Inflammatory macrophage (primary cell): ENCODE measurements at places on chromosomes 1 and 21.
A peak's percentile ranks its signal among the peaks of the same experiment; 100 is the strongest.

- DNase-seq = no peak
Observed at GRCh38 chr1:47814612-47815395, 182.4 kb downstream of the TRABD2B start.

DNA sequence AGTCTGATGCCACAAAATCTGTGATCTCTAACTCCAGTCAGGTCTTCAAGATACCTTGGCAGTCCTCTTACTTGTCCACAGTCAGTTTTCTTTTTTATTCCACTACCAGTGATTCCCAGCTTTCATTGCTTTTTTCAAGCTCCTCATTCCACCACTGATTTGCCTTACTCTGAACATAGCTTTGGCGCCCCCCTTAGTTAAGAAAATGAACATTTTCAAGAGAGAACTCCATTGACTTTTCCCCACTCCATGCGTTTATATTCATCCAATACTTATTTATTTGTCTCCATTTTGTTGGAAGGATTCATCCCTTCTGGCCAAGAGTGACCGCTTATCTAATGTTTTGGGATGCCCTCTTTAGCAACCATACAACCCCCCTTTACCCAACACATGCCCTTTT is 33.9 kb upstream of the IPO9 start:
- peak; percentile 26 for DNase-seq

GRCh38 chr1:2953688-2954285 is 67.5 kb upstream of the ACTRT2 start:
- peak; percentile 29 for DNase-seq

DNA sequence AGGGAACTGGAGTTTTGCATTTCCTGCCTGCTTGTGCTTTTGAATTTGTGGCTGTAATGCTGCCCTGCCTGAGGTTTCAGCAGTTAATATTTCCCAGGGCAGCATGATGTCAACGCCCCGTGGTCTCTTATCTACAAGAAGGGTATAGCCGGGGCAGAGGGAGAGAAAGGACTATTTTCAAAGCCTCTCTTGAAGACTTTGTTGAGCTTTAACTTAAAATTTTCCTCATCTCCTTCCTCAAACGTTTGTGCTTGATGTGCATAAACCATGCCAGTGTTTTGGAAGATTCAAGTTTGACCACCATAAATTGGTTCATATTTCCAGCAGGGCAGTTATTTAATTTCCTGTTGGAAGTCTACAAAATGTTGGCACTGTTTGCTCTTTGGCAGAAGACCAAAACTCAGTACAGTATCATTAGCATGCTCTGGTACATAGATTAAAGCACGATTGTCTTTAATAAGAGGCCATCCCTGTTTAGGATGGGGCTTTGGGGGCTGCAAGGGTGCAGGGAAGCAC is 43.4 kb downstream of the ROR1 start:
- DNase-seq = no peak

DNA sequence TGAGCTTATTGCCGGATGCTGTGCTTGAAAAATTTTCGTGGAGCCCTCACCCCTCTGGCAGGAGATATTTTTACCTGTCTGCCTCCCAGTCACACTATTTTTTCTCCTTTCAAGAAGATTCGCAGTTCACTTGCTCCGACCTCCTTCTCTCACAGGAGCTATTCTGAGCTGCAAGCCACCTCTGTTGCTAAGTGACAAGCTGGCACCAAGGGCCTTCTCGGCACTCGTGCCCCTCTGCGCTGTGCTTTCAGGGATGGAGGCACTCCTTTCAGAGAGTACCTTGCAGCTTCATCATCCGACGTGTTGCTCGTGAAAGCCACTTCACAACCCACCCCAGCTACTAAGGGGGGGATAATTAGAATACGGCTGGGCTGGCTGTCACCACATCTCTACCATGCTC is 11.6 kb downstream of the SLC6A17 start:
- no peak for DNase-seq

- no peak for DNase-seq
Observed at GRCh38 chr1:230875370-230875769, 7.0 kb upstream of the C1orf198 start.

- DNase-seq = no peak
Observed at GRCh38 chr1:117346206-117346928, 20.9 kb upstream of the MAN1A2 start.

DNA sequence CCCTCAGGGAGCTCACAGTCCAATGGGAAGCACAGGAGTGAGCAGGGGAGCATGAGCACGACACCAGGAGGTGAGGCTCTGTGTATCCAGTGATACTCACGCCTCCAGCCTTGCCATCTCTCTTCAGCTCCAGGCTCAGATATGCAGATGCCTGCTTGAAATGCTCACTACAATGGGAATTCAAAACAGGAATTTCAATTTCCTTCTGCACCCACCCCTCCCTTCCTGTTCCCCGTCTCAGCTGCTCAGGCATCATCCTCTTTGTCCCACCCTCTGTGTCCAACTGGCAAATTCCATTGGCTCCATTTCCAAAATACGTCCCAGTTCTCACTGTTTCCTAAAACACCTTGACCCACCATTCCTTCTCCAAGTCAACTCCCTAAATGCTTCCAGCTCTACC is 58.9 kb downstream of the FBXO2 start:
- DNase-seq = no peak

GRCh38 chr1:65395887-65396612 is 24.4 kb upstream of the LEPR start:
- no peak for DNase-seq

- DNase-seq = no peak
Observed at GRCh38 chr1:99886841-99887240, 36.7 kb downstream of the AGL start.

DNA sequence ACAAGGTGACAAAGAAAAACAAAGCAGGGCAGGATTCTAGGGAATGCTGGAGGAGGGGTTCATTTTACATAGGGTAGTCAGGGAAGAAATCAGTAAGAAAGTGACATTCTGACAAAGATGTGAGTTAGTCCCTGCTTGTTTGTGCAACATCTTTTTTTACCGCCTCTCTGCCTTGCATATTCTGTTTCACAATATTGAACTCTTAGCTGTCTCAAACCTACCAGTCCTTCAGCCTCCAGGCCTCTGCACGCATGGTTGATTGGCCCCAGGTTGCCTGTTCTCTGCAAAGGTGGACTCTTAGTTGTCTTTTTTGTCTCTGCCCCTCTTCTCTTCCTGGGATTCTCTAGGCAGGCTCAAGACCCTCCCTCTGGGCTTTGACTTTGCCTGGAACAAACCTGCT is 152.2 kb upstream of the RUNX1 start:
- DNase-seq = peak; percentile 17

- no peak for DNase-seq
Observed at GRCh38 chr1:61448914-61449313, 276.0 kb downstream of the TM2D1 start.

DNA sequence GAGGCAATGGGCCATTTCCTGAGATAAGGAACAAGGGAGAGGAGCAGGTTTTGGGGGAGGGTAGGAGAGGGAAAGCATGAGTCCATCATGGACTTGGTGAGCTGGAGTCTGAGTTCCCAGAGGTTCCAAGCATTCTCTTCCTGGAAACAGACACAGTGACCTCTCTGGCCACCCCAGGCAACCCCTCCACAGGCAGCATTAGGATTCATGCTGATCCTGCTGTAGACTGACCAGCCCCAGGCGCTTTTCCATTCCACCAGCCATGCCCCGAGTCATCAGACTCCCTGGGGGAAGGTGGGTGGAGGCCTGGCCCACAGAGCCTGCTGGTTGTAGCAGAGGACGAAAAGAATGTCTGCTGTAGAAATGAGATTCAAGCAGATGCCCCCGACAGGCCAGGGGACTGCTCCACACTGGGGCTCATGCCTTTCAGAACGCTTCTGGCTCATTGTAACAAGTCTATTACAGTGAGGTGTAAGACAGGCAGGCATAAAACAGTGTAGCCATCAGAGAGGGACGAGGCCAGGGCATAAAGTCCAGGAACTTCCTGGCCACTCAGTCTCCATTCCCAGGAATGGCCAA is 52.2 kb downstream of the KCND3 start:
- DNase-seq = no peak

- DNase-seq = no peak
Observed at GRCh38 chr21:38714039-38714817, 91.5 kb upstream of the ETS2 start.

DNA sequence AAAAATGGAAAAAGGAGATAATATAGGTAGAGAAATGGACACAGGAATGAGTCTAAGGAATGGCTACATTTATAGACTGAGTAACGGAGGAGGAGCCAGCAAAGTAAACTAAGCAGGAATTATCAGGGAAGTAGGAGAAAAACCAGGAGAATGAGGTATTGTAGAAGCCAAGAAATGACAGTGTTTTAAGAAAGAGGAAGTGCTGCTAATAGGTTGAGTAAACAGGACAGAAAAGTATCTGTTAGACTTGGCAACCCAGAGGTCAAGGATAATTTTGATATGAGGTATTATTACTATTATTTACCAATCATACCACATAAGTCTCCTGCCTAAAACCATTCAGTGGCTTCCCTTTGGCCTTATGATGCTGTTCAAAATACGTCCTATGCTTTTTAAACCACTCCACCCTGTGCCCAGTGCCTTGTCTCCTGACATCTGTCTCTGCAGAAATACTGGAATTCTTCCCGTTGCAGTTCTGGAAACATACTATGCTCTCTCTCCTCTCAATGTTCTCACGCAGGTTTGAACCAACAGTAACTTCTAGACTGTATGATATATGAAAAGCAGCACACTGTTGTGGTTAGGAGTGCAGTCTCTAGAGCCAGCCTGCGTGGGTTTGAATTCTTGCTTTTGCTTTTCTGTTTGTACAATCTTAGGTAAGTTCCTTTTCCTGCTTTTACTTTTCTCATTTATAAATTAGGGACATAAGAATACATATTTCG is 24.6 kb upstream of the NEK7 start:
- DNase-seq = no peak

DNA sequence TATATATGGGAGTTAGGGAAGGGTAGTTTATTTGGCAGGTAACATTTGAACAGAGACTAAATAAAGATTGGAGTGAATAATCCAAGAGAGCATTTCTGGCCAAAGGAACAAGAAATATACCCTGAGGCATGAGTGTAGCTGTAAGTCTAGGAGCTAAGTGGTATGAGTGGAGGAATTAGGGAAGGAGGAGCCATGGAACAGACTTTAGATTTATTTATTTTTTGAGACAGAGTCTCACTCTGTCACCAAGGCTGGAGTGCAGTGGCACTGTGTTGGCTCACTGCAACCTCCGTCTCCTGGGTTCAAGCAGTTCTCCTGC is 18.4 kb downstream of the CAPZA1 start:
- no peak for DNase-seq

- no peak for DNase-seq
Observed at GRCh38 chr1:235266325-235266724, 61.7 kb downstream of the ARID4B start.

DNA sequence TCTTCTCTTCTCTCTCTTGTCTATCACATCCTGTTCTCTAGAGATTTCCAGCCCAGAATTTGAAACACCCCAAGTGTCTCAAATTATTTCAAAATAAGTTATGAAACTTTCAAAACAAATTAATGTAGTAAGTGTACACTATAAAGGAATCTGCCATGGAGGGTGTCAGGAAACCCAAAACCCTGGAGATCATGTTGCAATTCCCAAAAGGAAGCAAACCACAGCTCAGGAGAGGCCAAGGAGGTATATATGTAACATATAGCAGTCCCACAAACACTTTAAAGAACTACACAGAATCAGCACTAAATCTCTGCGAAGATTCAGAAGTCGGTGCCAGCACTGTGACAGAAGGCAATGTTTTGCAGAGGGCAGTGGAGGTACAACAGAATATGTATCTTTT is 26.6 kb downstream of the PTPN14 start:
- no peak for DNase-seq

DNA sequence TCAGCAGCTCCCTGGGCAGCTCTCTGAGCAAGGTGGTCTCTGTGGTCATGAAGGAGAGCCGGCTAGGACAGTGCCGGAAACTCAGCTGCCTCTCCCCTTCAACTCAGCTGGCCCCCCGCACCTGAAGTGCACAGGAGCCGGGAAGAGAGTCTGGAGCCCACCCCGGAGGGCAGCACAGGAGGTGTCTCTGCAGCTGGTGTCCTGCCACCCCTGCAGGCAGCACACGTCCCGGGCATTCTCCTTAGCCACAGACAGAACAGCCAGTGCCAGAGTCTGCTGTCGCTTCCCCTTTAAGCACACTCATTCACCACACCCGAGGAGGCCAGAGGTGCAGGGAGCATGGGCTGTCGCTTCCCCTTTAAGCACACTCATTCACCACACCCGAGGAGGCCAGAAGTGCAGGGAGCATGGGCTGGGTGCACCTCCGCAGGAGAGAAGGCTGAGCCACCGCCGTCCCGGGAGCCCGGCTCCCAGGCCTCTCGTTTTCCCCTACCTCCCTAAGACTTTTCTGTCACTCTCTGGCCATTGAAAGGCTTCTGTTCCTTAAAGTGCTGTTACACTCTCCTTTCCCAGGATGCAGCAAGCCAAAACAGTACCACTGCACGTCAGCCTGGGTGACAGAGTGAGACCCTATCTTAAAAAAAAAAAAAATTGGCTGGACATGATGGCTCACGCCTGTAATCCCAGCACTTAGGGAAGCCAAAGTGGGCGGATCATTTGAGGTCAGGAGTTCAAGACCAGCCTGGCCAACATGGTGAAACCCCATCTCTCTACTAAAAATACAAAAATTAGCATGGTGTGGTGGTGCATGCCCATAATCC is 16.9 kb upstream of the SAMD11 start:
- peak; percentile 86 for DNase-seq

GRCh38 chr1:116503546-116504307 is 67.1 kb downstream of the CD58 start:
- DNase-seq = peak; percentile 90

DNA sequence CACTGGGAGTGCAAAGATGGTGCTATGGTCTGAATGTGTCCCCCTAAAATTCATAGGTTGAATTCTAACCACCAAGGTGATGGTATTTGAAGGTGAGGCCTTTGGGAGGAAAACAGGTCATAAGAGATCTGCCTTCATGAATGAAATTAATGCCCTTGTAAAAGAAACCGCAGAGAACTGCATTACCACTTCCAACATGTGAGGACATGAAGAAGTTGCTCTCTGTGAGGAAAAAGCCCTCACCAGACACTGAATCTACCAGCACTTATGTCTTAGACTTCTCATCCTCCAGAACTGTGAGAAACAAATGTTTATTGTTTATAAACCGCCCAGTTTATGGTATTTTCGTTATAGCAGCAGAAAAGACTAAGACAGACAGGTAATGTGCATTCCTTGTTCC is 224.7 kb upstream of the C1orf87 start:
- DNase-seq = no peak

- DNase-seq = peak; percentile 33
Observed at GRCh38 chr1:24415910-24416665, 486 bp downstream of the NIPAL3 start.

GRCh38 chr1:219138747-219139146 is 34.9 kb upstream of the LYPLAL1 start:
- no peak for DNase-seq

- no peak for DNase-seq
Observed at GRCh38 chr1:204059970-204060369, 12.9 kb upstream of the SOX13 start.
